ENCODE measurements at places on chromosomes 6 and 20. TPM values are rescaled to one million over a fixed set of nuclear protein-coding genes. Genes with fewer than 3 reads are reported as not detected.

GRCh38 chr6:30258204-30258603, 45.0 kb upstream of the TRIM26 start:
- H3K27ac ChIP-seq: no peak overlapping the region
- DNase-seq: no peak
- no peak overlapping the region for H3K4me3 ChIP-seq
- H3K27me3 ChIP-seq: no peaks in the 10 kb centered on the region

- no peak overlapping the region for H3K27ac ChIP-seq
- no peaks in the 10 kb centered on the region for H3K36me3 ChIP-seq
- H3K4me1 ChIP-seq: no peaks in the 10 kb centered on the region
- DNase-seq: no peak
- no peak overlapping the region for H3K4me3 ChIP-seq
Measured at GRCh38 chr20:48364055-48364454, 463.7 kb downstream of the PREX1 start.

PLTP gene
- total RNA-seq: 145 TPM

FAM83B gene
- total RNA-seq: 0.12 TPM

DNA sequence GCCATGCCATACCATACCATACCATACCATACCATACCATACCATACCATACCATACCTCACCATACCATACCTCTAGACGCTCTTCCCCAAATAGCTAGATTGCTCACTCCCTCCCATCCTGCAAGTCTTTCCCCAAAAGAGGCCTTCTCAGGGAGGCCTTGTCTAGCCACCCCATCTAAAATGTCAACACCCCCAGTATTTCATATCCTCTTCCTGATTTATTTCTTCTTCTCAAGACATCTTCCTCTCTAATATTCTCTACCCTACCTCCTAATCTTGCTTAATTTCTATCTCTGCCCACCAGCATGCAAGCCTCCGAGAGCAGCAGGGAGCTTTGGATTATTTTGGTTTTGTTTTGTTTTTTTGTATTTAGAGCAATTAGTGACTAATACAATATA, 225.2 kb upstream of the RREB1 start:
- H3K27ac ChIP-seq: no peak overlapping the region
- no peak overlapping the region for H3K4me3 ChIP-seq
- no peaks in the 10 kb centered on the region for H3K36me3 ChIP-seq
- H3K4me1 ChIP-seq: peaks cover 26% of the 10 kb centered on the region

DNA sequence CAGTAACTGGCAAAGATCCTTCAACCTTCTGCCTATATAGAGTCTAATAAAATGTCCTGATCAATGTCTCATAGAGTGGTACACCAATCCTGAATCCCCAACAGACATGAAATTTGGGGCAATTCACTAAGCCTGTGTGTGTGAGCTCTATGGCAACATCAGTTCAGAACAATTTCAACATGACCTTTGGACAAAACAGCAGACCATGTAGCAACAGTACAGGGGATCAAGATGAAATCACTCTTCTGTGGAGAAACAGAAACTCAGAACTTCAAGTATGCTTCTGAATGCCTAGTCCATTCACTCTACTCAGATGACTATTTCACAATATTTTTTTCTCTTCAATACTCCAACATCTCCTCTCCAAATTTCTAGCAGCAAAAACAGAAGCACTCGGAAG, 49.1 kb upstream of the OPRM1 start:
- no peaks in the 10 kb centered on the region for H3K4me1 ChIP-seq
- H3K27ac ChIP-seq: no peak overlapping the region
- no peak overlapping the region for H3K4me3 ChIP-seq
- H3K27me3 ChIP-seq: no peaks in the 10 kb centered on the region
- no peak for DNase-seq

ARMC12 gene
- total RNA-seq: not detected

DNA sequence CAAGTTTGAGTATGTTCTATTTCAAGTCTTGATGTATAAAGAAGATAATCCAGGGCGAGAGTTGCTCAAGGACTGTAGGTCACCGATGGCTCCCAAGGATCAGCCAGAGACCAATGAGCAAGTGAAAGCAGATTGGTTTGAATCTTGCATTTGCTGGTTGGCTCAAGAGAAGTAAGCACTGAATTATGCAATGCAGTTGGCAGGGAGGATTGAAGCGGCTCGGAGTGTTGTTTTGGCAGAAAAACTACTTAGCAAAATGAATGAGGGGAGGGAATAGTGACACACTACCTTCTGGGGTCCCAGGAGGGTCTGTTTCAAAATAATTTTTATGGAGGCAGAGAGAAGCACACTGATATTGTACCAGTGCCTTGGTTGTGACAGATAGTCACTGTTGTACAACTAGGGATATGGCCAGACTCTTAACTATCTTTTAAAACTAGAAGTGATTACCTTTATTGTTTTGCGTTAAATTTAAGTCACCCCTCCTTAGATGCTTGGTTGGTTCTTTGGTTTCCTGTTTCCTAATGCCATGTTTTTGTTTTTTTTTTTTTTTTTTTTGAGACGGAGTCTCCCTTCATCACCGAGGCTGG, 15.7 kb downstream of the SASH1 start:
- peak overlapping the region; percentile 39 for H3K27ac ChIP-seq
- no peak overlapping the region for H3K4me3 ChIP-seq
- no peaks in the 10 kb centered on the region for H3K27me3 ChIP-seq

- H3K27me3 ChIP-seq: no peaks in the 10 kb centered on the region
- no peaks in the 10 kb centered on the region for H3K4me1 ChIP-seq
- H3K27ac ChIP-seq: no peak overlapping the region
- no peak for DNase-seq
Measured at GRCh38 chr20:54339093-54339492, 131.2 kb downstream of the PFDN4 start.

GRCh38 chr20:3084986-3085360, 449 bp upstream of the AVP start:
- H3K4me1 ChIP-seq: peaks cover 16% of the 10 kb centered on the region
- H3K27me3 ChIP-seq: peaks cover 52% of the 10 kb centered on the region
- no peak overlapping the region for H3K27ac ChIP-seq
- no peak for DNase-seq
- no peak overlapping the region for H3K4me3 ChIP-seq

GRCh38 chr20:21147593-21147992, 21.7 kb downstream of the KIZ start:
- DNase-seq: no peak
- H3K4me3 ChIP-seq: no peak overlapping the region
- peaks cover 5% of the 10 kb centered on the region for H3K36me3 ChIP-seq
- no peaks in the 10 kb centered on the region for H3K4me1 ChIP-seq
- H3K27me3 ChIP-seq: no peaks in the 10 kb centered on the region

DNA sequence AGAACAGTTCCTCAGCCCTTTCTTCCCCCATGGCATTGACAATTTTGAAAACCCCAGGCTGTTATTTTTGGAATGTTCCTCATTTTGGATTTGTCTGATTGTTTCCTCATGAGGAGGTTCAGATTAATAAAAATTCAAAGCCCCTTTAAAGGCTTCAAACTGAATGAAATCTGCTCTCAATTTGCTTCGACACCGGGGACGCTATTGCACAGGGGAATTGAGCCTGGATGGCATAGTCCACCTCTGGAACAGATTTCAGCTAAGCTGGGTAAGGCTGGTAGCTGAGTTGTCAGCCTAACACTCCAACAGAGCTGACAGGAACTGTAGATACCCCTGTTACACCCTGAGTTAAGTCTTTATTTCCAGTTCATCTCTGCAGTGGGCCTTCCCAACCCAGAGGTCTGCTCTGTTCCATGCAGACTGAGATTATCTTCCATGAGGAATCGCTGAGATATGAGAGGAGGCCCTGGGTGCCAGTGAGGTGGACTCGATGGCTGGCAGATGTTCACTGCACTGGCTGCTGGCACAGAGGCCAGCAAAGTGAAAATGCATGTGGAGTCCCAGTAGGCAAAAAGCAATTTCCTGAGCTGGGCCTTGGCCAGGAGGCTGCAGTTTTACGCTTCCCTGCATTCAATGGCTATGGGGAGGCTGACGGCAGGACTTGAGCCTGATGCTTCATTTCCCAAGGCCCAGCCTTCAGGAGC, 73.3 kb upstream of the PAX1 start:
- peaks cover 8% of the 10 kb centered on the region for H3K27me3 ChIP-seq
- no peaks in the 10 kb centered on the region for H3K36me3 ChIP-seq
- H3K4me1 ChIP-seq: no peaks in the 10 kb centered on the region
- no peak for DNase-seq
- H3K4me3 ChIP-seq: no peak overlapping the region

DNA sequence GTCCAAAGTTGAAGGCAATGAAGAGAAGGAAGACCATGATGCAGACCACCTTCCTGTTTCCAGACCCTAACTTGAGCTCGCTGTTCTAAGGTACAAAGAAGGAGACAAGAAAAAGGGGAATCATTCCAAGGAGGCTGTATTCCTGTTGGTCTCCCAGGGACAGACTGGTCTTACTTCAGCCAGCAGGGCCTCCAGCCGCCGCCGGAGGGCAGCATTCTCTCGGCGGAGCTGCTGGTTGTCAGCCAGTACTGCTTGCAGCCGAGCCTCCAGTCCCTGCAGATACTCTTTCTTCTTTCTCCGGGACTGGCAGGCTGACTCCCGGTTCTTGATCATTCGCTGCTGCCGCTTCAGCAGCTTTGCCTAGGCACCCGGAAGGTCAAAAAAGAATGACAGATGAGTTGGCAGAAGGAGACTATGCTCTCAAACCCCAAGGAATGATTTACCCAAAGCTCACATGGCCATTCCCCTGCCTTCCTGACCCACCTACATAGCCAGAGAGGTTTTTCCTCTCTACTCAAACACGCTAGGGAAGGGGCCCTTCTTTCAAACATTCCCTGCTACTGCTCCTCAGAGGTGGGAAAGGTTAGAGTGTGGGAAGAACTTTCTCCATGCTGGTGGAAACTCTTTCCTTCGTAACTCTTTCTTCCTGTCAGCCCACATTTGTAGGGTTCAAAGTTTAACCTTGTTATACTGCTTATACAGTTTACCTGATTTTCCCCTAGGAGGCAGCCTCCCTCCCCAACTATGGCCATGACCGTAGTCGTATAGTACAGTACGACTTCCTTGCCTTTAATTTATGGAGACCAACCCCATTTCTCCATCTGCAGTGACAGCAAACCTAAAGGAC, 9.0 kb downstream of the ATF6B start:
- peak; percentile 90 for DNase-seq
- H3K27me3 ChIP-seq: no peaks in the 10 kb centered on the region
- peak overlapping the region; percentile 59 for H3K27ac ChIP-seq
- H3K4me3 ChIP-seq: no peak overlapping the region
- H3K36me3 ChIP-seq: peaks cover 87% of the 10 kb centered on the region
- peaks cover 32% of the 10 kb centered on the region for H3K4me1 ChIP-seq

- no peak overlapping the region for H3K4me3 ChIP-seq
- no peaks in the 10 kb centered on the region for H3K36me3 ChIP-seq
Measured at GRCh38 chr6:43383021-43383667, 13.7 kb upstream of the ZNF318 start.

DNA sequence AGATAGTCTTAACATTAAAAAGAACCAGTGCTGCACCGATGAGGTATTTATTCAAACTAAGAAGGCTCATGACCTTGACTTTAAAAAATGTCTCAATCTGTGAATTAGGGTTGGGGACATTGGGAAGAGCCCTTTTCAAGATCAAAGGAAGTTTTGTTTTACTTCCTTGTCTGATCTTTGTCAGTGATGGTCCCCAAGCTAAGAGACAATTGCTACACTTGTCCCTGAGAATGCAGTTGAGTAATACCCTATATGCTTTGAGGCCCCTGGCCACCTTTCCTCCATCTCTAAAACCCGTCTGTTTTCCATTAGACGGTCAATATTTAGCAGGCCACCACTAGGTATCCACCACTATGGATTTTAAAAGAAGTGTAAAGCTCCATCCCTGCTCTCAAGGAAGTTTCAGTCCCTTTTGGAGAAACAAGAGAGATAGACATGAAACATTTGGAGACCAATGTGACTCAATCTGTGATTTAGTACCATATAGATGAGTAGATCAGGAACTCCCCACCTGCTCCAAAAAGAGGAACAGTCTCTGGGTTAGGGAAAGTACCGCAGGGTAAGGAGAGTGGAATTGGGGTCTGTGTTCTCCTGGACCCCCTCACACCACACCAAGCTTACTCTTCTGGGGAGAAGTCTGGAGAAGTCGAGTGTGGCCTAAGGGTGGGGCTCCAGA, 99.1 kb upstream of the ISM1 start:
- no peaks in the 10 kb centered on the region for H3K27me3 ChIP-seq
- H3K4me3 ChIP-seq: no peak overlapping the region
- H3K36me3 ChIP-seq: peaks cover 8% of the 10 kb centered on the region
- H3K27ac ChIP-seq: no peak overlapping the region
